ENCODE measurements at places on chromosomes 7 and 10.

GRCh38 chr7:76086070-76086469 is 38.2 kb downstream of the MDH2 start:
- no peak for DNase-seq

GRCh38 chr10:50395271-50395670 is 144.0 kb upstream of the ASAH2 start:
- DNase-seq: no peak

DNA sequence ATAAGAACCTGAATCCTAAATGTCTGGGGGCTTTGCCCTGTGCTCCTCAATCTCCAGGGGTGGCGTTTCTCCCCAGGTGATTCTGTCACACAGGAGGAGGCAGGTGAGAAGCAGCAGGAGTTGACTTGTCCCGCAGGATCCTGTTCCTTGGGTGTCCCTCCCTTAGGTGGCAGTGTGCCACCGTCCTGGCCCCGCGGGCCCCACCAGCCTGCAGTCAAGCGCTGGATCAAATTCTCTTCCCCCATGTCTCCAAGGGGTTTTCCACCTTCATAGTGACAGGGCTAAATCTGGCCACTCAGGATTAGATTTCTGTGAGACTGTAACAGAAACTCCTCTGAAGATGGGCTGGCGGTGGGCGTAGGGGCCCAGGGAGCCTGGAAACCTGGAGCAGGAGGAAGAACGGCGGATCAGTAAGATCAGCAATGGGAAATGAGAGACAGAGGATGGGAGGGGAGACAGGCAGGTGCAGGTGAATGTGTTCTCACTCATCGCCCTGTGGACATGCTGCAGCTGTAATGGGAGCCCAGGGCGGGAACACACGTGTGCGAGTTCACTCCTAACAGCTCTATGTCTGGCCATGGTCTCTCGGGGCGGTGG is 329.2 kb upstream of the COBL start:
- no peak for DNase-seq

DNA sequence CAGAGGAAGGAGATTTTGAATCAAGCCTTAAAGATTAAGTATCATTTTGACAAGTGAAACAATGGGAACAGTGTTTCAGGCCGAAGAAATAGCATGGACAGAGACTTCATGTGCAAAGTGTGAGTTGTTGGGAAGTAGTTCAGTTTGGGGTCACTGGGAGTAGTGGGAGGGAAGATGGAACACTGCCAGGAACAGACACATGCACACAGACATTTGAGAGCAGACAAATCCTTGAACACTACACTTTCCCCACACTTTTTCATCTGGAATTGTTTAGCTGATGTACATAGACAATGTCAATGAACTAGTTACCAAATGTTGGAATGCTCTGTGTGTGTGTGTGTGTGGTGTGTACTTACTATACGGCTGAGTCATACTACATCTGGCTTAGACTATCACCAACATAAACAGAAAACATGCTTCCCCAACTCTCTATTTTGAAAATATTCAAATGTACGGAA is 52.4 kb upstream of the LRRC17 start:
- DNase-seq: no peak

- DNase-seq: no peak
Observed at GRCh38 chr10:71156436-71156835, 55.9 kb upstream of the UNC5B start.

DNA sequence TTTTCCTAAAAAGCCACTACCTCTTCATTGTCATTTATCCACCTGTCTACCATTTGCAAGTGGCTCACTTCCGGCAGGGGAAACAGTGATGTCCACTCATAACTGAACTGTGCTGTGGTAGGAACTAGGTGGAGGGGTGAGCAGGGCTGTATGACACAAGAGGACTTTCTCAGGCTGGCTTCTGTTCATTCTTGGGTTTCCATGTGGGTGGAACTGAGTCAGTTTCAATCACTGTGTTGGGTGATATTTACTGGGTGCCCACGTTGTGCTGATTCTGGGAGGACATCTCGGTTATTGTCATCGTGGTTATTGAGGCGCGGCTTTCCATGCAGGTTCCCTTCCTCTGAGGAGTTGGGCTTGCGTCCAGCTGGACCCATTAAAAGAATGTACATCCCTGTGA is 38.8 kb downstream of the RAMP3 start:
- DNase-seq: no peak

DNA sequence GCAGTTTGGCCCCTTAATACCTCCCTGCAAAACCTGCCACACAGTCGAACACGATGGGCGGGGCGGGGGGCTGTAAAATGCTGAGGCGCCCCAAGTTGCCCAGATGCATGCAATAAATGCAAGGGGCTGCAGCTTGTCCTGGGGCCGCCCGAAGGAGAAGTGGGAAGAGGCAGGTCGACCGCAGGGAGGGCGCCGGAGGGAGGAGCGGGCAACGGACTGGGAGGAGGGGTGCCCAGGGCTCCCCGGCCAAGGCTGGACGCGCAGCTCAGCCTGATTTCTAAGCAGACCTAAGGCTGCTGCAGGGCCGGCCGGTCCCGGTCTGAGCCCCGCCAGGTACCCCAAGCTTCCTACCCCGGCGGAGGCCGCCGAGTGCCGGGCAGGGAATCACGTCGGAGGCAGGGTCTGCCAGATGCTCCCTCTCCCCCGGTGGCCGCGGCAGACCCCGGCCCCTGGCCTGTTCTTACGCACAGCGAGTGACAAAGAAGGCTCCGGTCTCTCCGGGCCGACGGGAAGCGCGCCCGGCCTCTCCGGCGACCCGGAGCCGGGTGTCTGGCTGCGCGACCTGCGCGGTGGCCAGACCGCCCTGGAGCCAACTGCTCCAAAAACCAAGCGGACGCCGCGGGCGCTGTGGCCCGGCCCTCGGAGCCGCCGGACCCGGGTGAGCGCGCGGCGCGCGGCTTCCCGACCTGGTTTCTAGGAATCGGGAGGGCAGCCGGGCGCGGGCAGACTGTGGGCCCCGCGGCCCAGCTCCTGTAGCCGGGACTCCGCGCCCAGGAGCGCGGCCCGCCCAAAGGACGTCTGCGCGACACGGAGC is 744 bp upstream of the EBF3 start:
- no peak for DNase-seq

GRCh38 chr7:39433550-39433949 is 132.7 kb upstream of the YAE1 start:
- DNase-seq: no peak

DNA sequence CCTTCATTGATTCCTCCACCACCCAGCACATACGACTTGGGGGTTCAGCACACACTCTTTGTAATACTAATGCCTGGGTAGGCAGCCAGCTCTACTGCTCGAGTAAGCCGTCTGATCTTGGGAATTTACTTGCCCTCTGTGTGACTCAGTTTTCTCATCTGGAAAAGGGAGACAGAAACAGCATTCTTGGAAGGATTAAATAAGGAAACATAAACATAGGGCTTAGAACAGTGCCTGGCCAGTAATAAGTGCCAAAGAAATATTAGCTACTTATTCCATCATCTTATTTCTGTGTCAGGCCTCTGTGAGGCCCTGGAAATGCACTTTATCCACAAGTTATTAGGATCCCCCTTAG is 130.1 kb downstream of the TNS3 start:
- DNase-seq: no peak

- no peak for DNase-seq
Observed at GRCh38 chr10:87503886-87504285, 807 bp upstream of the MINPP1 start.

- DNase-seq: no peak
Observed at GRCh38 chr10:5461203-5461588, 38.2 kb downstream of the CALML5 start.

All from NCI-H446 treated with DMSO at 0.1 percent for 48 hours (cell line).